Tibial nerve (tissue), 4 donors: ENCODE measurements at places on chromosomes 6 and 20. TPM values are rescaled to one million over a fixed set of nuclear protein-coding genes. Genes with fewer than 3 reads are reported as not detected.
A peak's percentile ranks its signal among the peaks of the same experiment; 100 is the strongest.

OXT gene
- total RNA-seq: not detected

GRCh38 chr6:117191009-117191408 lies 74.3 kb upstream of the VGLL2 start:
- no peak overlapping the region for H3K27ac ChIP-seq
- H3K4me1 ChIP-seq: no peaks in the 10 kb centered on the region
- no peak overlapping the region for H3K4me3 ChIP-seq
- no peaks in the 10 kb centered on the region for H3K36me3 ChIP-seq

DNA sequence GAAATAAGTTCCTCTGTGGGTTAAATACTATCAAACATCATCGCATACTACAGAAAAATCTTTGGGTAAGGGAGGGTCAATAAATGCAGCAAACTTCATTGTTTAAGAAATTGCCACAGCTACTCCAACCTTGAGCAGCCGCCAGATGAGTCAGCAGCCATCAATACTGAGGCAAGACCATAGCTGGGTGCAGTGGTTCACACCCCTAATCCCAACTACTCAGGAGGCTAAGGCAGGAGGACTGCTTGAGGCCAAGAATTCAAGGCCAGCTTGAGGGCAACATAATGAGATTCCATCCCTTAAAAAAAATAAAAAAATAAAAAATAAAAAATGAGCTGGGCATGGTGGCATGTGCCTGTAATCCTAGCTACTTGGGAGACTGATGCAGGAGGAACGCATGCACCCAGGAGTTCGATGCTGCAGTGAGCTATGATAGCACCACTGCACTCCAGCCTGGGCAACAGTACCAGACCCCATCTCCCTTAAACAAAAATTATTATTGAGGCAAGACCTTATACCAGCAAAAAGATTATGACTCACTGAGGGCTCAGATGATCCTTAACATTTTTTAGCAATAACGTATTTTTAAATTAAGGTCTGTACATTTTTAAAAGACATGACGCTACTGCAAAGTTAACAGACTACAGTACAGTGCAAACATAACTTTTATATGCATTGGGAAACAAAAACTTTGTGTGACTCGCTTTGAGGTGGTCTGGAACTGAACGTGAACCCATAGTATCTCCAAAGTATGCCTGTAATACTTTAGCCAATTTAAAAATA lies 8.8 kb downstream of the SRPK1 start:
- no peaks in the 10 kb centered on the region for H3K27me3 ChIP-seq
- no peak for DNase-seq
- no peak overlapping the region for H3K27ac ChIP-seq
- H3K36me3 ChIP-seq: no peaks in the 10 kb centered on the region
- H3K4me3 ChIP-seq: no peak overlapping the region

GRCh38 chr6:41700463-41701347 lies 34.7 kb downstream of the TFEB start:
- no peak overlapping the region for H3K4me3 ChIP-seq
- no peaks in the 10 kb centered on the region for H3K27me3 ChIP-seq
- DNase-seq: no peak
- peak overlapping the region; percentile 63 for H3K27ac ChIP-seq
- H3K36me3 ChIP-seq: no peaks in the 10 kb centered on the region
- no peaks in the 10 kb centered on the region for H3K4me1 ChIP-seq

GRCh38 chr20:8156235-8157079 lies 24.4 kb downstream of the PLCB1 start:
- H3K4me1 ChIP-seq: peaks cover 39% of the 10 kb centered on the region
- no peaks in the 10 kb centered on the region for H3K36me3 ChIP-seq
- no peak overlapping the region for H3K4me3 ChIP-seq
- peak overlapping the region; percentile 47 for H3K27ac ChIP-seq
- no peaks in the 10 kb centered on the region for H3K27me3 ChIP-seq

RBPJL gene
- not detected for total RNA-seq

GRCh38 chr6:1774226-1774915 lies 164.7 kb downstream of the FOXC1 start:
- peaks cover 9% of the 10 kb centered on the region for H3K4me1 ChIP-seq
- no peaks in the 10 kb centered on the region for H3K27me3 ChIP-seq
- no peak overlapping the region for H3K27ac ChIP-seq
- H3K36me3 ChIP-seq: no peaks in the 10 kb centered on the region

CLVS2 gene
- 0.22 TPM for total RNA-seq

DNA sequence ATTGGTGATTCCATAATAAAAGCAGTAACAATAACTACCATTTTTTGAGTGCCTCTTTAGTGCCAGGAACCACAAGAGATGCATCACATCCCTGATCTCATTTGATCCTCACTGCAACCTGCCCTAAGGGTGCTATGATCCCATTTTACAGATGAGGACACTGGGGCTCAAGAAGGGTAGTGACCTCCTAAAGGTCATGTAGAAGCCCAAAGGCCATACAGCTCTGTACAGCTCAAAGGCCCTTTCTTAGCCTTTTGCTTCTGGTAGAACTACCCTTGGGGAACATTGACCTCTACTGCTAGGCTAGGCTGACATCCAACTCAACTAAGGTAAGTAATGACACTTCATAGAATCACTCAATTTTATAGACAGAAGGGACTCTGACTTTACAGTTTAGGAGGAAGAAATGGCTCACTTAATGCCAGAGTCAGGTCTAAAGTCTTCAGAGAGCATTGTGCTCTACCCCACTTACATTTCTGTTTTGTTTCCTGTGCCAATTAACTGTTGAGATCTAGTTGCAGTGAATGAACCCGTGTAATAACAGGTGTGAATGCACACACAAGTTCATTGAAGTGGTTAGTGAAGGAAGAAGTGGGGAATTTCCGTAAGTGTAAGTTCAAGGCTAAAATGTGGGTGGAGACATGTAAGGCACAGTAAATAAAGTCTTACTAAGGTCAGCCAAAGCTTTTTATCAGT lies 10.7 kb downstream of the SLC9A8 start:
- DNase-seq: no peak
- H3K36me3 ChIP-seq: no peaks in the 10 kb centered on the region
- no peaks in the 10 kb centered on the region for H3K27me3 ChIP-seq
- peaks cover 12% of the 10 kb centered on the region for H3K4me1 ChIP-seq
